NCI-H1436 treated with DMSO at 0.1 percent for 48 hours (cell line): ENCODE measurements at places on chromosomes 5 and 9.

DNA sequence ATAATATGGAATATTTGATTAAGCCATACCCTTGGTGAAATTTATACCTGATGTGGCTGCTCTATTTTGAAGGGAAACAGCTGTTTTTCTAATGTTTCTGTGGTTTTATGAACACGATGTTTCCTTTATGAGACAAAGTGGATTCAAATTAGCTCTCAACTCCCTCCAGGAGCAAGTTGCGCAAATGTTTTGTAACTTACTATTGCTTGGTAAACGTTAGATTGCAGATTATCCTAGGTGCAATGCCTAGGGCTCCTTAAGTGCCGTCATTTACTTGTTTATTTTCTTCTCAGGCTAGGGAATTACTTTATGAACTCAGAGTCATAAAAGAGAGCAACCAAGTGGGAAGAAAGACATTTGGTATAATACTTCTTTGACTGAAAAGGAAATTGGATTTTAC lies 763.1 kb downstream of the TAF11L14 start:
- no peak for DNase-seq

GRCh38 chr9:131039129-131039954 lies 30.4 kb downstream of the LAMC3 start:
- DNase-seq = no peak

- no peak for DNase-seq
Measured at GRCh38 chr9:135850737-135851136, 56.6 kb downstream of the CAMSAP1 start.

- no peak for DNase-seq
Measured at GRCh38 chr9:68530618-68531017, 10.1 kb downstream of the TMEM252 start.
